ENCODE measurements at places on chromosomes 1 and 21.

DNA sequence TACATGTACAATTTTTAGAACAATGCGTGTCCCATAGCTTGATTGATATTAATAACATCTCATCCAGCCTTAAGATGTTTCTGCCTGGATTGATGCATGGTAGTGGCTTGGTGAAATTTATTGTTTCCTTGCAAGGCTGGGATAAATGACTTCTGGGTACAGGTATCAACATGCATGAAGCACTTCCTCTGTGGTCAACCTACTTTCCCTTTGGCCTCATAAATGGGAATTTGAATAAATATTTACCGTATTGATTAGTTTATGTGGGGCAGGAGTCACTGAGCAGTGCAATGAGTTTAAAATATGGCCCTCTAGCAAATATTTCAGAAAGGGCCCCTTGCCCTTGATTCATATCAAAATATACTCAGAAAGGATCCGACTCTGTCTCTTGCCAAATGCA, 83.9 kb upstream of the KCNE2 start:
- DNase-seq = no peak

DNA sequence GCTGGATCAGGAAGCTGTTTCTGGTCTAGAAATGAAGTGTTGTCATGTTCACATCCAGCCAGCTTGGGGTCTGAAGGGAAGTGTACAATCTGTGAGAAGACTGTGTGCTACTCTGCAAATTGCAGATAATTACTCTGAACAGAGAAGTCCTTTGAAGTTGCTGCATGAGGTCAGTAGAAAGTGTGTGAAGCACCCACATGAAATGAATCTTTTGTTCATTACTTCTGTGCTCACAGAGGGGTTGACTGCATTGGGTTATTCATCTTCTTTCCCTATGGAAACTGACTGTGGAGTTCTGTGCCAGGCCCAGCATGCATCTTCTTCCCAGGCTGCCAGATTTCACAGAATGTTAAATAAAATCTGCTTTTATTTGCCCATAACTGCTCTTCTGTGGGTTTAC, 47.1 kb downstream of the CTH start:
- DNase-seq = no peak

- DNase-seq = no peak
These were observed 3.9 kb upstream of the TUT4 start for GRCh38 chr1:52556641-52557360.

DNA sequence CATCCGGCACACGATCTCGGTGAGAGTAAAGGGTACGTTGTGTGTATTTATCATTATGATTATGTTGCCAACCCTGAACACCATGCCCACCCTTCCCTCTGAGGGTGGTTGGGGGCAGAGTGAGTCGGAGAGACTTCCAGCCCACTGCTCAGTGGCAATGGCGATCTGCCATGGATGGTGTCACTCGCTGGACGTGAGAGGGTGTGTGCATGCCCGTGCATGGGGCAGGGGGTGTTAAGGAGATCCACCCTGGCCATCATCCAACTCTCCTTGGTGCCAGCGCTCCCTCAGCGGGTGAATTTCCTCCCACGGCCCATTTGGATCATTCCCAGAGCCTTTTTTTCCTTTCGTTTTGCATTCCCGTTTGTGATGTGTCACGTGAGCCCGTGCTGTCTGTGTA, 74.1 kb upstream of the CNTN2 start:
- no peak for DNase-seq

GRCh38 chr1:54879872-54880271, 7.1 kb downstream of the DHCR24 start:
- DNase-seq = no peak

All from stimulated activated CD4-positive, alpha-beta T cell treated with anti-CD3 and anti-CD28 coated beads, Interleukin-4, amount 100 ng/mL, for 1 hour (primary cell).